Kidney capillary endothelial cell (primary cell): ENCODE measurements at places on chromosomes 11 and 22.

DNA sequence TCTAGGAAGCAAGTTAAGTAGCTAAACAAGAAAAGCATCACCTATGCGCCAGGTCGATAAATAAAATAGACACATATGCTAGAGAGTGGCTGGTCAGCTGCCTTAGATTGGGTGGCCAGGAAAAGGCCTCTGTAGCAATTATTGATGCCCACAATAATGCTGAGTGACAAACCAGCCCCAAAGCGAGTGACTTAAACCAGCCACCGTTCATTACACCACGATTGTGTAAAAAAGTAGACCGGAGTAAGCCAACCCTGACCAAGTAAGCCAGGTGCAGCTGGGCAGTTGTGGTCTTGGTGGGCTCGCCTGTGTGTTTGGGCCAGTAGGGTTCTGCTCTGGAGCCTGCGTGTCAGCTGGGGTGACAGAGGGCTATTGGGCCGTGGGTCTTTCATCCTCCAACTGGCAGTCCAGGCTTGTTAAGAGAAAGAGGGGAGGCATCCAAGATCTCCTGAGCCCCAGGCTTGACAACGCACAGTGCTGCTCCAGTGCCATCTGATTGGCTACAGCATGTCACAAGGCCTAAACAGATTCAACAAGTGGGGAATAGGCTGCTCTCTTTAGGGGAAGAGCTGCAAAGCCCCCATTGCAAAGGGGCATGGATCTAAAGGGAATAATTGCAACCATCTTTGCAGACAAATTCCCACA lies 100.4 kb upstream of the PARVA start:
- DNase-seq = no peak

GRCh38 chr11:111440416-111441205 lies 61.5 kb upstream of the POU2AF1 start:
- DNase-seq = no peak

DNA sequence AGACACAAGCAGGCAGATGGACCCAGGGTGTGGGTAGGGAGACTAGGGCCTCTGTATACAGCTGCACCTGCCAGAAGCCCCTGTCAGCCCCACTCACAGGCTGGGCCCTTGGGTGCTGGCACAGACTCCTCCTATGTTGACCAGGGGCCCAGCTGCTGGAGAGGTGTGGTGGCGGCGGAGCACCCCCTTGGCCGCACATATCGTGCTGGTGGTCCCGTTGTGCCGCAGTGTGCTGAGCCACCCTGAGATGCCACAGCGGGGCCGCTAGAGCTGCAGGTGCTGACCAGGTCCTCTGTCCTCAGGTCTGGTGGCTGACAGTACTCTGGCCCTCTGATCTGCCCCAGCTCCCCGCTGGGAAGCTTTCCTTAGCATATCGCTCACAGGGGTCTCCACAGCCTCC lies 30.2 kb upstream of the B3GAT1 start:
- no peak for DNase-seq

DNA sequence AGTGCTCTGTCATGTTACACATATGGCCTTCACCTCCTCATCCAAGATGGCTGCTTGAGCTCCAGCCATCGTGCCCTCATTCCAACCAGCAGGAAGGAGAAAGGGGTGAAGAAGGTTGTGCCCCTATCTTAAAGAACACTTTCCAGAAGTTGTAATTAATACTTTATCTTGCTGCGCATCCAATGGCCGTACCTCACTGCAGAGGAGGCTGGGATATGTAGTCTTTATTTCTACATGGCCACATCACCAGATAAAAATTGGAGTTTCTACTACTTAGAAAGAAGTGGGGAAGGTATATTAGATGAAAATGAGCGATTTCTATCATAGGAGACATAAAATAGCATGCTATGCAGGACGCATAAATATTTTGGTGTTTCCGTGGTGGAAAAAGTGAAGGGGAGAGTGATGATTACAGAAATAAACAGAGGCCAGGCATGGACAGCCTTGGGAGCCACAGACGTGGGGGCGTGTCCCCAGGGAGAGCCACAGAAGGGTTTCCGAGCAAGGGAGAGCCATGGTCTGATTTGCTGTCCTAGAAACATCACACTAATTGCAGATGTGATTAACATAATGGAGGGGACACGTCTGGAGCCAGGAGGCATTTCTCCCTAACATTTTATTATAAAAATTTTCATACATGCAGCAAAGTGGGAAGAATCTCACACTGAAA lies 8.8 kb upstream of the MB start:
- DNase-seq = no peak

GRCh38 chr11:100777736-100778135 lies 90.6 kb downstream of the ARHGAP42 start:
- no peak for DNase-seq

- DNase-seq = no peak
Observed at GRCh38 chr11:109604481-109605400, 182.8 kb downstream of the C11orf87 start.

GRCh38 chr11:44839458-44840084 lies 111.1 kb downstream of the TP53I11 start:
- DNase-seq = no peak
